ENCODE measurements at places on chromosomes 12 and 14. TPM values are rescaled to one million over a fixed set of nuclear protein-coding genes. Genes with fewer than 3 reads are reported as not detected.

SERPINA9 gene
- total RNA-seq = not detected

CLEC9A gene
- total RNA-seq = not detected

GPR68 gene
- 0.81 TPM for total RNA-seq

EXD2 gene
- total RNA-seq = 13.8 TPM

CDCA3 gene
- total RNA-seq = 25.2 TPM

MYO1H gene
- not detected for total RNA-seq

SDR9C7 gene
- total RNA-seq = not detected

GALNT9 gene
- total RNA-seq = not detected

All from HFFc6 (cell line).